Activated CD4-positive, alpha-beta T cell treated with anti-CD3 and anti-CD28 coated beads for 4 hours (primary cell): ENCODE measurements at places on chromosomes 2 and 18.

DNA sequence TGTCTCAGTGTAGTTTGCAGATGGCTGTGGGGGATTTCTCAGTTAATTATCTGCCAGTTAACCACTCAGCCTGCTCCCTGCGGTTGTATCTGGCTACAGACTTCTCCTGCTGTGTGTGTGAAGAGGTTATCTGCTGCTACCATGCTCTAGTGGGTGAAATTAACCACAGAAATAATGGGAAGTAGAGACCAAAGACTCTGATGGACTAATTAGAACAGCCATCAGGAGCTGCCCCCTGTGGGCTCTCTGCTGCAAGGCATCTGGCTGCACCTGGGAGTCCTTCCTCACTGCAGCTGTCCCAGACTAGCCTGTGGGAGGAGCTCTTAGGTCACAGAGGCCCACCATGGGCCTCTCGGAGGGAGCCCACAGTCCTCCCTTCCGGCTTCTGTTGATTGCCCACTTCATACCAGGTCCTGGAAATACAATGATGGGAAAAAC, 66.6 kb downstream of the CTIF start:
- DNase-seq = no peak

DNA sequence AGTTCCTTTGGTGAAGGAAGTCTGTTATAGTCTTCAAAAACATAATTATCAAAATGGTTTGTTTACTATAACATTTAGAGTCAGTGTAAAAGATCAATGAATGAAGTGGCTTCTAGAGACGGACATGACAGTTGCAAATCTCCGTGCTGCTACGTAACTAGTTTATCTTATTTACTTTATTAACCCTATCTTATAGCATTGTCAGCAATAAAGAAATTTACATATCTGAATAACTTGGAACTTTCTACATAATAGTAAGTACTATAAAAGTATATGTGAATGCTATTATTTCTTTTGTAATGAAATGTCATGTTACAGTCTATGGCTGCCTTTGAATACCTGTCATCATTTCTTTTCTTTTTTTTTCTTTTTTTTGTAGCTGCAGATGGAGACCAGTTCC, 246.8 kb downstream of the PTH2R start:
- no peak for DNase-seq

- no peak for DNase-seq
Observed at GRCh38 chr2:27795868-27796277, 24.4 kb downstream of the MRPL33 start.

GRCh38 chr2:229348128-229348527, 77.0 kb upstream of the PID1 start:
- DNase-seq = no peak

DNA sequence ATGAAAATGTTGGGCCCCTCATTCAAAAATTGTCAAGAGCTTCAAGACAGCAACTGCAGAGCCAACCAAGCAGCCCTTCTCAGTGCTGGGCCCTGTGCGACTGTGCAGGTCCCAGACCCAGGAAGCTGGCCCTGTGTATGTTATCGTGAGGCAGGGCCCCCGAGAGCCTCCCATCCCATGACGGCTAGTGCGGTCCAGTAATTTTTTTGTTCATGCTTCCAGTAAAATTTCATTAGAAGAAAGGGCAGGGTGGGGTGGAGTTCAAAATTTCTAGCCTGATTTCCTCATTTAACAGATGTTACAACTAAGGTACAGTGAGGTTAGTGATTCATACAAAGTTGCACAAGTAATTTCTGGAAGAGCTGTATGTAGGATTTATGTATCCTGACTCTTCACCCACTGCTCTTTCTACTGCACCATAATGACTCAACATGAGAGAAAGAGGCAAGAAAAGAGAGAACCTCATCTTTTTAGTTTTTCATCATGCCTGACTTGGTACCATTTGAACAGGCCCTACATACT, 105.5 kb downstream of the ZEB2 start:
- DNase-seq = no peak

- DNase-seq = no peak
Observed at GRCh38 chr2:157172239-157172638, 85.3 kb upstream of the GALNT5 start.

- no peak for DNase-seq
Observed at GRCh38 chr2:25379535-25379934, 37.8 kb upstream of the DNMT3A start.

DNA sequence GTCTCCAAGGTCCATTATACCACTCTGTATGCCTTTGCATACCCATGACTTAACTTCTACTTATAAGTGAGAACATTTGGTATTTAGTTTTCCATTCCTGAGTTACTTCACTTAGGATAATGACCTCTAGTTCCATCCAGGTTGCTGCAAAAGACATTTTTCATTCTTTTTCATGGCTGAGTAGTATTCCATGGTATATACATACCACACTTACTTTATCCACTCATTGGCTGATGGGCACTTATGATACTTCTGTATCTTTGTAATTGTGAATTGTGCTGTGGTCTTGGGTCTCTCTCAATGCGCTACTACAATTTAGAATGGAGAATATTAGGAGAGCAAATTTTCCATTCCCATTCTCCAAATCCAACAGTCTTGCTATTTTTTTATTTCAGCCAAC, 76.4 kb downstream of the ZRANB3 start:
- DNase-seq = no peak

DNA sequence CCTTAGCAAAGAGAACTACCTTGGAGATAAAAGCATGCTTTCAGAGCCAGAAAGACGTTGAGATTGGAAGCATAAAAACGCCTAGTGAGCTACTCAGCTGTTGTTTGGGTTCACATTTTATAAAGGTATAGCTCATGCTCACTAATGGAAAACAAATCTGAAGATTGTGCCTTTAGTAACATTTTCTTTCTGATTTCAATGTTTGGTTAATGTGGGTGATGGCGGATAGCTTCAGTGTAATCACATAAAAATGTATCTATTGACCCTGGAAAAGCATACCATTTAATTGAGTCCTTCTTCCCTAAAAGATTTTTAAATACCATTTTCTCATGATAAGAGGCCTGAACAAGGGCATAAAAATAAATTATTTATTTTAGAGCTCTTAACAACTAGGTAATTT, 73.4 kb downstream of the DTNA start:
- no peak for DNase-seq

GRCh38 chr2:122863532-122863931, 1108.1 kb downstream of the TSN start:
- no peak for DNase-seq

DNA sequence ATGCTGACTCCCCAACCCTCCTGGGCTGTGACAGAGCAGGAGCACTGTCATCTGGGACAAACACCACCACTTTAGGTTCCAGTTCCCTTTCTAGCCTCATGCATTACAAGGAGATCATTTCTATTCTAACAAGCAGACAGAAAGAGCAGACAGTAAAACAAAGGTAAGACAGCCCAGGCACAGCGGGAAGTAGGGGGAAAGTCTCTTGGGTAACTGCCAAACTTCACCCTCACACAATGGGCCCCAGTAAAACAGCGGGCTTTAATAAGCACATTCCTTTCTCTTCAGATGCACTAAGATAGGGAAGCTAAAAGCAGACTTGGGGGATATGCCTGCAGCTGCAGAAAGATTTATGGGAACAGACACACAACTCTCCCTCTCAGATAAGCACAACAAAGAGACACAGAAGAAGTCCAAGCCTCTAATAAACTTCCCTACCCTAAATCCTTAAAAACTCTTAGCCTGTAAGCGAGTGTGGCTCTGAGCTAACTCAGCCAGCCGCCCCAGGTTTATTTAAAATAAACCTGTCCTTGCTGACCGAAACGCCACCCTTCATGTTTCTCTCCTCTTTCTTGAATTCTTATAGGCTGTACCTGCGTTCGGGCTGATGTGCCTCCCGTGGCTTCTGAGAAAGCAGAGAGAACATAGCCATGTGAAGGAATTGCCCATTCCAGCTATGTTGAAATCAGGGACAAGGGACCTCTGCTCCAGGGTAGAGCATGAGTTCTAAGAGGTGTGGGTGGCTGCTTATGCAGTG, 726.8 kb upstream of the DDX18 start:
- DNase-seq = no peak

- no peak for DNase-seq
Observed at GRCh38 chr2:15624903-15625302, 33.2 kb downstream of the DDX1 start.

- DNase-seq = no peak
Observed at GRCh38 chr18:59810183-59810582, 89.6 kb upstream of the PMAIP1 start.

DNA sequence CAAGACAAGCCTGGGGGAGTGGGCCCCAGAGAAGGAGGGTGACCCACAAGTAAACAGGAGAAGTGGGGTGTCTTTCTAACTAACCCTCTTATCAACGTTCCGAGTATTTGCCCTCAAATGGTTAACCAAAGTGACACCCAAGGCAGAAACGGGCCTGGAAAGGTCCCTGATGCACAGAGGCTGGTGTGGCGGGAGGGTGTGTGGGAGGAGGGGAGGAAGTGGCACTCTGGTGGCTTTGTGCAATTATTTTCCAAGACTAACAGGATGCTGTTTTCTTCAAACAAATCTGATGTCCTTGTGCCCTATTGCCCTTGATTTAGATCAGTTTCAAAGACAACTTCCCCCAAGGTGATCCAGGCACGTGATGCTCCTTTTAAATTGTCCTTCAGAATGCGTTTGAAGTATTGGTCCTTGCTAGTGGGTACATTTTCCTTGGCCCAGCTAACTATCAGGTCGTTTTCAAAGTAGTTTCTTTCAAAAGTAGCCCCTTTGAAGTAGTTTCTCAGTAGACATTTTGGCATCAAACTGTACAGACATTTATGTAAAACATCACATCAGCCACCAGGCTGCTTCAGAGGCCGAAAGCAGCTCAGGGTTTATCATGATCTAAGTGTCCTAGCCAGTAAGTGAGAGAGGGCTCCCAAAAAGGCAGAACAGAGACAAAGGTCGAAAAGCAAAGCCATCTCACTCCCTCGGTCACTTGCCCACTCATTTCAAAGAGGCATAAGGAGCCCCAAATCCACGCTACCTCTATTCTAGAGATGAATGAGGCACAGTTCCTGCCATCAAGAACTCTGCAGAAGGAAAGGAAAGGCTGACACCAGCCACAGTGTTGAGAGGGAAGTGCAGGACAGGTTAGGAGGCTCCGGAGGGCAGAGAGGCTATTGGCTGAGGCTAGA, 371.1 kb upstream of the ID2 start:
- DNase-seq = peak; percentile 48

DNA sequence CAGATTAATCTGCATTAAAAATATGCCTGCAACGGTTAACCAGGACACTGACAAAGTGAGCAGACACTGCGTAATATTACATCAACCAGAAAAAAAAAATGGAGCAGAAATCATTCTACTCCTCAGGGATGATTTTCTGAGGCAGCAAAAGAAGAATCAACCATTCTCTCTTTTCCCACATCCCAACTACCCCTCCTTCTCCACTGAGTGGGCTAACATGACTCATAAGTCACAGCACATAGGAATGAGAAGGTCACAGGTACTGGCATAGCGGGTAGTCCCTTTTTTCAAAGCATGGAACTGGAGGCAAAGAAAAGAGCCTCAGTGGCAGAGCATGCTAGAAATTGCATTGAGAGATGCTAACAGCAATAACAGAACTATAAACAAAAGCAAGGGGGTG, 54.3 kb upstream of the TSPYL6 start:
- DNase-seq = no peak

- DNase-seq = no peak
Observed at GRCh38 chr2:143473216-143473615, 344.0 kb downstream of the ARHGAP15 start.

GRCh38 chr2:75788902-75789301, 78.2 kb upstream of the GCFC2 start:
- no peak for DNase-seq

DNA sequence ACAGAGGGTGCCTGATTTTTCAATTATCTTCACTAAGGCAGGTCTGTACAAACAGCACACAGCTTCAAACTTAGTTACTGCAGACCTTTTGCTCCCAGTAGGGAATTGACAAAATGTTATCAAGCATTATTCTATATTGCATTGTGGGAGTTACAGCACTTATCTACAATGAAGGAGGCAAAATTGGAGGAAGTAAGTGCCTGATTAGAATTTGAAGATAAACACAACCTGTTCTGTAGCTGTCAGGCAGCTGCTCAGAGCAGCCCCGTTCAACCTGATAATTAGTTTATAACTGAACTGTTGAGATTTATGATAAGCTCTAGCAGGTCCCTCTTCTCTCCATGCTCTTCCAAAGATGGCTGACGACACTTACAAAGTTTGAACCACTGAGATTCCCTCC, 364.4 kb upstream of the CYRIA start:
- no peak for DNase-seq

DNA sequence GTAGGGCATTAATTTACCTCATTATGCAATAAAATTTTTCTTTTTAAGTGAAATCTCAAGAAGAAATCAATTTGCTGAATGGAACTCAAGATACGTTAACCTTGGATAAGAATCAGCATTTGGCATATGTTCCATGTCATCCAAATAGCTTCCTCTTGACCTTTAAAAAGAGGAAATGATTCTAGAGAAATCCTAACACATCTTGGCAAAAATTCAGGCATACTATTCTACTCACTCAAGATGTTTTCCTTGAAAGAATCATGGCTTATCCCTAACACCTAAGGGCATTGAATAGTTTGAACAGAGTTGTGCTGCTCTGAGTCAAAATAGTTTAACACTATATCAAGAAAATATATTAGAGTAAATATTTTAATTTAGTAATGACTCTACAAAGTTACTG, 678.0 kb downstream of the EPHA4 start:
- no peak for DNase-seq

DNA sequence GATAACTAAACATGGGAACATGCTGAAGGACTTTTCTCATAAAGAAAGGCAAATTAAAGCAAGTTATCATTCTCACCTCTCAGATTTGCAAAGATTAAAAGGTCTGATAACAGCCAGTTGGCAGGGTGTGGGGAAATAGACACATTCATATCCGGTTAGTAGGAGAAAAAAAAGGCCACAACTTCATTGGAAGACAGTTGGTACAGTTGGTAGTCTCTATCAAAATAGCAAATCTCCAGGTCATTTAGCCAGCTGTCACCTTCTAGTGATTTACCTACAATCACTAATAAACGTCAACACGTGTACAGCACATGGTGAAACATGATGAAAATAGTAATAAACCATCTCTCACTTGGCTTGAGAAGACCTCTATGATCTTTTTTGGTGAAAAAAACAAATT, 16.6 kb downstream of the INPP5D start:
- no peak for DNase-seq

- no peak for DNase-seq
Observed at GRCh38 chr2:215756346-215756730, 257.0 kb downstream of the MREG start.

DNA sequence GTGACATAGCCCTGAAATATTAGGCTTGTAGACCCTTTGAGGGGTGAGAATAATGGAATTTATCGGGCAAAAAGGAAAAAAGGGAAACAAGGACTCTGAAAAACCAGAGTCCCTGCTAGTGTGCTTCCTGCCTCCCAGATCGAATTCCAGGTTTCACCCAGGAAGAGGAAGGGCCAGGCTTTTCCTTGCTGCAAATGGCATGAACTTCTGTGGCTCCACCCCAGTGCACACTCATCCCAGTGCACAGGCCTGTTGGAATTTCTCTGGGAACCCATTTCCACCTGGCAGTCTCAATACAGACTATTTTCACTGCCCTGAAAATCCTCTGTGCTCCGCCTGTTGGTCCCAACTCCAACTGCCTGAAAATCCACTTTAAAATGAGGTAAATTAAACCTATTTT, 29.9 kb downstream of the C18orf54 start:
- no peak for DNase-seq

GRCh38 chr2:172181840-172182239, 79.1 kb upstream of the DLX2 start:
- no peak for DNase-seq

GRCh38 chr2:37357530-37357929, 13.1 kb downstream of the QPCT start:
- DNase-seq = no peak
